ENCODE measurements at places on chromosomes 7 and 10. TPM values are rescaled to one million over a fixed set of nuclear protein-coding genes. Genes with fewer than 3 reads are reported as not detected.

GRCh38 chr10:125162120-125162931 lies 2.0 kb upstream of the CTBP2 start:
- peak; percentile 88 for DNase-seq

DNA sequence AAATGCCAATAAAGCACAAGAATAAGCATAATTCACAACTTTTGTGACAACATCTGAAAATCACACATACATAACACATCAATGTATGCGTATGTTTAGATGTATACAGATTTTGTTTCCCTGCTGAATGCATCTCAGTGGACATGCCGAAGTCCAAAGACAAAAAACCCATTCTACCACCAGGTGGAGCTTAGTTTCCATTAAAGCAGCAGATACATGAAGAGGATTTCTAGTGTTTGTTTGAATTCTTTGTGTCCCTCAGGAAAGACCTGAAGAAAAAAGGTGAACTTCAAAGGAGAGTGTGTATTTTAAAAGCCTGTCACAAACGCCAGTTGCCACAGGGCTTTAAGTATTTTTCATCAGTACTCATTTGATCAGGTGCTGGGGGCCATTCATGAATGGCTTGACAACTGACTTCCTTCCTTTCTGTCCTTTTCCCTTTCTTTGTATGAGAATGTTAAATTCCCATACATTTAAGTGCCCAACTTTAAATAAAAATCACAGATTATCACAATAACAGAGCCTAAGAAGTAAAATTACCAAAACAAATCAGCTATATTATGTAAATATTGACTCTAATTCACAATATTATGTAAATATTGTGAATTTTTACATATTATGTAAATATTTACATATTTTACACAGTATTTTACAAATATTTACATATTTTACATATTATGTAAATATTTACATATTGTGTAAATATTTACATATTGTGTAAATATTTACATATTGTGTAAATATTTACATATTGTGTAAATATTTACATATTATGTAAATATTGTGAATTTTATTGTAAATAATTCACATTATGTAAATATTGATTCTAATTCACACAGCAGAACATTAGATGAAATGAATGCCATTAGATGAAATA lies 343.0 kb downstream of the CRPPA start:
- peak; percentile 71 for DNase-seq

GRCh38 chr7:153509768-153510167 lies 542.4 kb upstream of the DPP6 start:
- DNase-seq, result no peak

Gene SH3PXD2A
- total RNA-seq, result 22.6 TPM

All from endodermal cell (in vitro differentiated cells).